ENCODE measurements at places on chromosomes 6 and 20. TPM values are rescaled to one million over a fixed set of nuclear protein-coding genes. Genes with fewer than 3 reads are reported as not detected.

DNA sequence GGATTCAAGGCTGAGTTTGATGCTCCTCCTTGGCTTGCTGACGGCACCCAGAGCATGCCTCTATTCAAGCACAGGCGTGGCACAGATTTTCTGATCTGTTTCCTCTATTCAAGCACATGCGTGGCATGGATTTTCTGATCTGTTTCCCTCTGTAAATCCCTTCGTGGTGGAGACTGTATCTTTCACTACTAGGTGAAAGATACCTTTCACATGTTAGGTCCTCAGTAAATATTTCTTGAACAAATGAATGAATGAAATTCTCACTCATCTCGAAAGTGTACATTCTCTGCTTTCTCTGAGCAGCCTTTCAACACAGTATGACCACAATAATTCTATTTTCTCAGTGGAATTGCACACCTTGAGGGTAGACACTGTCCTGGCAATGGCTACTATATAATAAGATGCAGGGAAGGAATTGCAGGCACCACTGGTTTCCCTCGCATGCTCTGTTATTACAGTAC lies 72.6 kb upstream of the F13A1 start:
- DNase-seq, result no peak

DNA sequence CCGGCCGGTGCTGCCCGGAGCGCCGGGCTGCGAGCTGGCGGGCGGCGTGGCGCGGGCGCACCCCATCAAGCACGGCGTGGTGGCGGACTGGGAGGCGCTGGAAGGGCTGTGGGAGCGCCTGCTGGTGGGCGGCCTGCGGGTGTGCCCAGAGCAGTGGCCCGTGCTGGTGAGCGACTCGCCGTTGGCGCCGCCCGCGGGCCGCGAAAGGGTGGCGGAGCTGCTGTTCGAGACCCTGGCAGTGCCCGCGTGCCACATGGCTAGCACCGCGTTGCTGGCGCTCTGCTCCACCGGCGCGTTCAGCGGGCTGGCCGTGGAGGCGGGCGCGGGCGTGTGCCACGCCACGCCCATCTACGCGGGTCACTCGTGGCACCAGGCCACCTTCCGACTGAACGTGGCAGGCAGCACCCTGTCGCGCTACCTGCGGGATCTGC lies 517 bp downstream of the ACTL10 start:
- no peak for DNase-seq

- peak; percentile 93 for DNase-seq
Observed at GRCh38 chr20:3781153-3781910, at the start of gene SPEF1. SPEF1 (minus strand) TSS chr20:3781448; CDS start chr20:3781287, 161 bp downstream.

The C20orf141 gene
- total RNA-seq, result not detected

GRCh38 chr6:132161283-132161682 lies 210.1 kb upstream of the CCN2 start:
- DNase-seq, result no peak

- DNase-seq, result no peak
Observed at GRCh38 chr20:36035745-36036144, 67.4 kb downstream of the CNBD2 start.

GRCh38 chr6:156351346-156351966 lies 425.7 kb upstream of the ARID1B start:
- peak; percentile 53 for DNase-seq

- no peak for DNase-seq
Observed at GRCh38 chr6:116994447-116994846, 117.4 kb downstream of the RFX6 start.

The FHL5 gene
- 21.5 TPM for total RNA-seq

The DIDO1 gene
- 53.2 TPM for total RNA-seq

- peak; percentile 95 for DNase-seq
Observed at GRCh38 chr6:157240059-157240959, 83.0 kb downstream of the TMEM242 start.

DNA sequence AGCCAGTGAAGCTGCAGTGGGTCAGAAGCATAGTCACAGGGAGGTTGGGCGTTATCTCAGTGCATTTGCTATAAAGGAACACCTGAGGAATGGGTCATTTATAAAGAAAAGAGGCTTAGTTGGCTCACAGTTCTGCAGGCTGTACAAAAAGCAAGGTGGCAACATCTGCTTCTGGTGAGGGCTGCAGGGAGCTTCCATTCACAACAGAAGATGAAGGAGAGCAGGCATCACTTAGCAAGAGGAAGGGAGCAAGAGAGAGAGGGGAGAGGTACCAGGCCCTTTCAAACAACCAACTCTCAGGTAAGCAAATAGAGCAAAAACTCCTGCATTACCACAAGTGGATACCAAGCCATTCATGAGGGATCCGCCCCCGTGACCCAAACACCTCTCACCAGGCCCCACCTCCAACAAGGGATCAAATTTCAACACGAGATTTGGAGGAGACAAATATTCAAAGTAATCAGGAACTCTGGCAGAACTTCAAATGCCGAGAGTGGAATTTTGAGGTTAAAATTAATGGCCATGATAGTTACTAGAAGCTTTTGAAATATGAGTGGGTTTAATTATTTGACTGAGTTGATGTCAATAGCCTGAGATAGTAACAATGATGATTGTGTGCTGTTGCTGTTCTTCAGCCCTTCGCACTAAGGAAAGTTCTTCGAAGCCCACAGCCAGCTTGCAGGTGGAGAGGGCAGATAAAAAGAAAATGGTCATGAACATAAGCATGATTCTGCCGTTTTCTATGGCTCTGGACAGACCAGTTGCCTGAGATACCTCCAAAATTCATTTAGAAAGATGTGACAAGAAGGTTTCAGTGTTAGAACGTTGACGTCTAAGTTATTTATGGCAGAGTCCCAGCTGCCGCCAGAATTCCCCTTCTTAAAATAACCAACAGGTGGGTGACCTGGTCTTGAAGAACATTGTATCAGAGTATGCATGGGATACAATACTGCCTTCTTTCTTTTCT lies 55.3 kb upstream of the ADTRP start:
- no peak for DNase-seq

- no peak for DNase-seq
Observed at GRCh38 chr20:31474758-31475427, at the start of the genes DEFB124 and REM1. DEFB124 (minus strand) TSS chr20:31475127; CDS start chr20:31473013, 2,114 bp downstream. REM1 (plus strand) TSS chr20:31475288; CDS start chr20:31476446, 1,158 bp downstream.

DNA sequence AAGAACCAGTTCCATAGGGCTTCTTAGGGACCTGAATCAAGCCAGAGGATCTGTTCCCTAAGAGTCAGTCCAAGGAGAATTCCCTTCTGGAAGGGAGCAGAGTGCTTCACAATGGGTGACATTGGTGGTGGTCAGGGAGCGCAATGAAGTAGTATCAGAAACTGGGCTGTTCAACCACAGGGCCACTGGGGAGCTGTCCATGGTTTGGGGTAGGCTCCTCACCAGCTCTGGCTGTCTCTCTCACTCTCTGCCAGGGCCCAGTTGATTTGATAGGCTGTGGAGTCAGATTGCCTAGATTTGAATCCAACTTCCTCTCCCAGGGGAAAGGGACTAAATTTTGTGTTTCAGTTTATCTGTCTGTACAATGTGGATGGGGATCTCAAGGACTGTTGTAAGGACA lies 36.7 kb upstream of the CHD6 start:
- DNase-seq, result no peak

DNA sequence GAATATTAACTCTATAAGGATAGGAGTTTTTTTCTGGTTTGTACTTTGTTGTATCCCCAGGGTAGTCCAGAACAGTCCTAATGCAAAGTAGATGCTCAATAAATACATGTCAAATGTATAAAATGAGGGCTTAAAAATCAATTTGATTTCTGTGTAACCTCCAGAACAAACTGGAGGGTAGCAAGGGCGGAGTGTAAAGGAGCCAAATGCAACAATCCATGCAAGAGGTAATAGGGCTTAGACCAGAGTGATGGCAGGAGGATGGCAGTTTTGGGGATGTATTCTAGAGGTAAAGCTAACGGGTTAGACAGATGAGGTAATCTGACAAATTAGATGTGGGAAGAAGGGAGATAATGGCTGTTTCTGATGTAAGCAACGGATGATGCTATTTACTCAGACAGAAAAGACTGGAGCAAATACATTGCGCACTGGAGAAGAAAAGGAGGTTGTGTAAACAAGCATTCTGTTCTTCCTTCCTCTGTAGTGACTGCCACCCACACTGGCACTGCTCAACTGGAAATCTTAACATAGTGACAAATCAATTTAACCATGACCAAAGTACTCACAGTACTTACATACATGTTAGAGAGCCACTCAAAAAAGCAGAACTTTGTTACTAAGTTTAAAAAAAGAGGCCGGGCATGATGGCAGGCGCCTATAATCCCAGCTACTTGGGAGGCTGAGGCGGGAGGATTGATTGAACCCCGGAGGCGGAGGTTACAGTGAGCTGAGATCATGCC lies 2.0 kb downstream of the ZNF318 start:
- no peak for DNase-seq

DNA sequence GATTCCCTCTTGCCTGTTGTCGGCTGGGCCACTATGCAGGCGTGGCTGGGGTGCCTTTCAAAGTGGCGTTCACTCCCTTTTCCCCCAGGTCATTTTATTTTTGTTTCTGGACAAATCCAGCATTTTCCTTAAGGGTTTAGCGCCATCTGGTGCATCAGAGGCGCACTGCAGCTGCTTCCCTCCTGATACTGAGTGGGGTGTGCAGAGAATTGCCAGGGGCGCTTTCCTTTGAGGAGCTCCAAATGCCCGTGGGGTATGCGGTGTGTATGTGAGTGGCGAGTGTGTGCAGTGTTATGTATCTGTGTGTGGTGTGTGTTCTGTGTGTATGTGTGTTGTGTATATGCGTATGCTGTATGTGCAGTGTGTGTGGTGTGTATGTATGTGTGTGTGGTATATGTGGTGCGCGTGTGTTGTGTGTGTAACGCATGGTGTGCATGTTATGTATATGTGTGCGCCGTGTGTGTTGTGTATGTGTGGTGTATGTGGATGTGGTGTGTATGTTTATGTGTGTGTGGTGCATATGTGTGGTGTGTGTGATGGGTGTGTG lies 100.1 kb upstream of the AGPAT4 start:
- DNase-seq, result no peak

Measured in esophagus muscularis mucosa (tissue), 4 donors.